ENCODE measurements at places on chromosomes 3 and 15. TPM values are rescaled to one million over a fixed set of nuclear protein-coding genes. Genes with fewer than 3 reads are reported as not detected.

The MYEF2 gene
- total RNA-seq, result 24.2 TPM

The CCR9 gene
- not detected for total RNA-seq

The NPAP1 gene
- not detected for total RNA-seq

DNA sequence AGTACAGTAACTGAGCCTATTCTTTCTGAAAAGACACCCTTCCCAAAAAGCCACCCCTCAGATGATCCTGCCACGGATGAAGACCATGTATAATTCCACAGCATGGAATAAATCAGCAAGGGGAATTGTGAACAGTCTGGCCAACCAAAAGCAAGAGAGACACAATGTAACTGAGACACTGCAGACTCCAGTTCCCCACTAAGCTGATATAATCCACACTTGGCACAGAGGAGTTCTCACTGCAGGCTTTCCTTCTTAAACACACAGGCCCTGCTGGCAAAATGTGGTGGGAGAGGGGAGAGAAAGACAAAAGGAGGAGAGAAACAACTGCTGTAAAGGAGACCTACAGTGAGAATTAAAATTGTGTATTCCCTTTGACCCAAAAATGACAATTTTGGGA, 12.7 kb downstream of the GPR156 start:
- no peak for DNase-seq
- peaks cover 21% of the 10 kb centered on the region for H3K27me3 ChIP-seq
- H3K4me3 ChIP-seq, result no peak overlapping the region
- no peak overlapping the region for H3K27ac ChIP-seq

DNA sequence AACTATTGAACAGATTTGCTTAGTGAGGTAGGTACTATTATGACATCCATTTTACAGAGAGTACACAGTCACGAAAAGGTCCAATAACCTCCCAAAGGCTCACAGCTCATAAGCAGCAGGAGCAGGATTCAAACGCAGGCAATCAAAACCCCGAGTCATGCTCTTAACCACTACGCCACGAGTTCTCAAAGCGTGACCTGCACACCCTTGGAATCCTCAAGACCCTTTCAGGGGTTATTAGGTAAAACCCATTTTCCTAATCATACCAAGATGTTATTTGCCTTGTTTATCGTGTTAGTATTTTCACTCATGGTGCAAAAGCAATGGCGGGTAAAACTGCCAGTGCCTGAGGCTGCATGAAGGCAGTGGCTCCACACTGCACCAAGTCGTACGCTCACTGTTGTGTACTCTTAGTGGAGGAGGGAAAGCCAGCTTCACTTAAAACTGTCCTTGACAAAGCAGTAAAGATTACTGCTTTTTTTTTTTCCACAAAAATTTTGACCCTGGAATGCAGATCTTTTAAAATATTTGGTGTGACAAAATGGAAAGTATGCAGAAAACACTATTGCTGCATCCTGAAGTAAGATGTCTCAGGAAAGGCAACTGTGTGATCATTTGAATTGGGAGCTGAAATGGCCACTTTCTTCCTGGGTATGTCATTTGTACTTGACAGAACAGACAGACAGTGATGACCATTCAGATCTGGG, 96.1 kb downstream of the IGF2BP2 start:
- no peaks in the 10 kb centered on the region for H3K36me3 ChIP-seq
- peaks cover 7% of the 10 kb centered on the region for H3K27me3 ChIP-seq
- H3K4me1 ChIP-seq, result no peaks in the 10 kb centered on the region
- H3K4me3 ChIP-seq, result no peak overlapping the region
- DNase-seq, result no peak

DNA sequence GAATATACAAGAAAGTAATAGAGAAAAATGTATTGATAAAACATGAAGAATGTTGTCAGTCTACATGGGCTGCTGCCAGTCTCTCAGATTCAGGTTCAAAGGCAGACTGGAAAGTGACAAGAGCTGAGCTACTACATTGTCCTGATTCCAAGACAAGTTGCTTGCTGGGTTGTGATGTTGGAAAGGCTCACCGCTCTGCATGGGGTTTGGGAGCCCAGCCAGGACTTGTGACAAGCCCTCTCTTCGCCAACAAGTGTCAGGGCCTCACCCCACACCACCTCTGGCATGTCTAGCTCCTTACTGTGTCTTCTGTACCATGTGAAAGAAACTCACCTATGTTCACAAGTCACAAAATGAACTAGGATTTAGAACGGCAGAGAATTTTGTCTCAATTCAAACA, 43.0 kb upstream of the SH3GL3 start:
- H3K4me1 ChIP-seq, result no peaks in the 10 kb centered on the region
- H3K4me3 ChIP-seq, result no peak overlapping the region
- H3K27ac ChIP-seq, result no peak overlapping the region
- no peaks in the 10 kb centered on the region for H3K36me3 ChIP-seq
- H3K27me3 ChIP-seq, result peaks cover 4% of the 10 kb centered on the region

Data from activated CD4-positive, alpha-beta T cell treated with anti-CD3 and anti-CD28 coated beads, Interleukin-2, amount 10 ng/mL, durations not matched to agents 24 days and 14 days (primary cell).